Endodermal cell (in vitro differentiated cells): ENCODE measurements at places on chromosomes 7 and 10. TPM values are rescaled to one million over a fixed set of nuclear protein-coding genes. Genes with fewer than 3 reads are reported as not detected.

DNA sequence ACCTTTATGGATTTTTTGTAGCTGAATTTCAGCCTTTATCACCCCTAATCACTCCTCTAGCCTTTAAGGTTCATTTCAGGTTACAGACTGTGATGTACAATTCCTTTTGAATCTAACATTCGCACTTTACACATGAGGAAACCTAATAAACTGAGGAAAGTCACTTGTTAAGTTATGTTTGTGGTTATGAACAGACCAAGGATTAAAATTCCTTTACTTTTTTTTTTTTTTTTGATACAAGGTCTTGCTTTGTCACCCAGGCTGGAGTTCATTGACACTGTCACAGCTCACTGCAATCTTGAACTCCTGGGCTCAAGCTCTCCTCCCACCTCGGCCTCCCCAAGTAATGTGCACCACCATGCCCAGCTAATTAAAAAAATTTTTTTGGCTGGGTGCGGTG lies 3.6 kb downstream of the MCU start:
- DNase-seq: no peak

DNA sequence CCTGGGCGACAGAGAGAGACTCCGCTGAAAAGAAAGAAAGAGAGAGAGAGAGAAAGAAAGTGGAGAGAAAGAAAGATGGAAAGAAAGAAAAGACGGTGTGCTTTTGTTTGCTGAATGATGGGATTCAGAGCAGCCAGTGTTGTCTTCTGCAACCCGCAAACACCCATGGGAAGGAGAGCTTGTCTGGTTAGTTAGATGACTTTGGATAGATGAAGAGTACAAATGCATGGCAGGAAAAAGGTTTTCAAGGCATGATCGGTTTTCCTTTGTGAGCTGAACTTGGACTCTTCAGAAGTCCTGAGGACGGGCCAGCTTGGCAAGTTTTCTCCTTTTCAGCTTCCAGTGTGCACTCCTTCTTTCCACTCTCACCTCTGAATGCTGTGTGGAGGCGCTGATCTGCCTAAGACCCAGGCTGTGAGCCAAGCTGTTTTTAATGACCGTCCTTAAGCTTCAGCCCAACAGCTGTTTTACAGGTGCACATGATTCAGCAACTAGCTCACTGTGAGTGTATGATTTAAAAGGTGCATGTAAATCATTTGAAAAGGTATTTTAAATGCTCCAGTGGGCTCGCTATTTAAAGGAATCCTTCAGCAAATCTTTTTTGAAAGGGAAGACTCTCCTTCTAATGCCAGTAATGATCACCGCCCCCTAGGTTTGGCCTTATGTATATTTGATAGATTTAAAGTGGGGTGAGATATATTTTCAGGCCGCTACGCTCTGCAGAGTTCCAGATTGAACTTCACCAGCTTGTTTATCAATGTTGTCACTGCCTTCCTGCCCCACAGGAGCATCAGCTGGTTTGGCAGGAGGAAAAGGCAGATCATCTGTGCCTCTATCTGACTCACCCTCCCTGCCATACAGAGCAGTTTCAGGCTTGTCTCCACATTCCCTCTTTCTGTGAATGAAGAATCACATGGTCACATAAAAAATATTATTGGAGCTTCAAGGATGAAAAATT lies 115.0 kb downstream of the PLXDC2 start:
- no peak for DNase-seq

DNA sequence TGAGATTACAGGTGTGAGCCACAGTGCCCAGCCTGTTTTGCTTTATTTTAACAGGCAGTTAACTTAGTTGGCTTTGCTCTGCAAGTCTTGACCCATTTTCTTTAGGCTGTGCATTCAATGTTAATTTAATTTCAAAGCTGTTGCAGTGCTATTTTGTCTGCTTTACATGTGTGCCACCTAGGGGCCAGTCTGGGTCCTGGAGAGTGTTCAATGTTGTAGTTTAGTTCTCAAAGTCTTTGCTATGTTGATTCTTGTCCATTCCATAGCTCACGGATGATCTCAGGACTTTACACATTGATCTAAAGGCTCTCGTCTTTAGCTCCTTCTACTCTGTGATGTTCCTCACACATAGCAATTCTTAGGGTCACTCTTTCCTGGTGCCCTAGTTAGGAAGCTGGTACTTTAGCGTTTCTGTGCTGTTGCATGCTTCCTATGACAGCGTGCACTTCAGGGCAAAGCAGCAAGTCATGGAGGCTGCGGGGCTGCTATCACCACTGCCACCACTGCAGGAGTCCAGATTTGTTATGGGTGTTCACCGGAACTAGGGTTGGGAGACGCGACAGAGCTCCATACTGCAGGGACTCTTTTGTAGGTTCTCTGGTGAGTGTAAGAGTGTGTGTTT lies 16.4 kb upstream of the ABCA13 start:
- peak; percentile 75 for DNase-seq

- DNase-seq: no peak
Measured at GRCh38 chr10:27542812-27543211, 38.7 kb downstream of the RAB18 start.

DNA sequence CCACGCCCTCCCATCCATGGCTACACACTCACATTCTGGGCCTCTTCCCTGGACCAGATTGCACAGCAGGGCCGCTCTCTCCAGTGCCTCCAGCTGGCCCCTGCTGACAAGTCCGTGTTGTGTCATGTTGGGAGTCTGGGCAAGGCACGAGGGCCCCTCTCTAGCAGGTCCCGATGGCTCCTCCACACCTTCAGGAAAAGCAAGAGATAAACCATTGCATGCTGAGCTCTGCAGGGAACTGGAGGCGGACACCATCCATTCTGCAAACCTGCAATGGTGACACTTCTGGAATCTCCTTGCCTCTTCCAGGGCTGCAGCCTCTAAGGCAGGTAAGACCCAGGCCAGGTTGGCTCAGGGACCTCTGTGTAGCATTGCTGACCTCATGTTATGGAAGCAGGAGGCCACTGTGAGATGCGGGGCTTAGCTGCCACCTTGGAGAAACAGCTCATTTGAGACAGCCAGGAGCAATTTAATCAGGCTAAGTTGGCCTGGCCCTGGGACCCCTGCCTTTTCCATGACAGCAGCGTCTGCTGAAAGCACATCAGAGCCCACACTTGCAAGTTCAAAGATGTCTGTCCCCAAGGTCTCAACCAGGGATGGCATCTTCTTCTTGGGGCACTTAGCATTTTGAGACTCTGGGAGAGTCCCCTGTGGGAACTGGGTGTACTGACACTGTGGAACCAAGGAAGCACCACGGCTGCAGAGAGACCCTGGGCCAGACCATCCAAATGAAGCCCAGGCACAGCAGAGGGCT lies 34.2 kb upstream of the LEP start:
- DNase-seq: no peak

The ZMIZ1 gene
- 51.2 to 69.9 TPM (median 67.5 TPM) in 3 replicates for total RNA-seq

The MCM7 gene
- 242 and 249 TPM in 2 replicates for total RNA-seq

The MEOX2 gene
- not detected in 2 replicates for total RNA-seq

The GPR146 gene
- 0.75 to 18.6 TPM (median 1.4 TPM) in 3 replicates for total RNA-seq
